WTC11 (cell line): ENCODE measurements at places on chromosomes 6 and 20. TPM values are rescaled to one million over a fixed set of nuclear protein-coding genes. Genes with fewer than 3 reads are reported as not detected.
A peak's percentile ranks its signal among the peaks of the same experiment; 100 is the strongest.

The ZNF311 gene
- total RNA-seq: 2.0 to 3.7 TPM (median 3.4 TPM) in 3 replicates

The DDX43 gene
- 0.39 to 0.68 TPM (median 0.60 TPM) in 3 replicates for total RNA-seq

The ADGRF1 gene
- 0.11 to 0.26 TPM (median 0.16 TPM) in 3 replicates for total RNA-seq

The RIPPLY2 gene
- 0.66 to 2.2 TPM (median 2.1 TPM) in 3 replicates for total RNA-seq

The ADGRG6 gene
- 3.3 to 6.1 TPM (median 5.3 TPM) in 3 replicates for total RNA-seq

GRCh38 chr6:27251112-27251605 is 3.7 kb downstream of the PRSS16 start:
- DNase-seq: peak; percentile 99

DNA sequence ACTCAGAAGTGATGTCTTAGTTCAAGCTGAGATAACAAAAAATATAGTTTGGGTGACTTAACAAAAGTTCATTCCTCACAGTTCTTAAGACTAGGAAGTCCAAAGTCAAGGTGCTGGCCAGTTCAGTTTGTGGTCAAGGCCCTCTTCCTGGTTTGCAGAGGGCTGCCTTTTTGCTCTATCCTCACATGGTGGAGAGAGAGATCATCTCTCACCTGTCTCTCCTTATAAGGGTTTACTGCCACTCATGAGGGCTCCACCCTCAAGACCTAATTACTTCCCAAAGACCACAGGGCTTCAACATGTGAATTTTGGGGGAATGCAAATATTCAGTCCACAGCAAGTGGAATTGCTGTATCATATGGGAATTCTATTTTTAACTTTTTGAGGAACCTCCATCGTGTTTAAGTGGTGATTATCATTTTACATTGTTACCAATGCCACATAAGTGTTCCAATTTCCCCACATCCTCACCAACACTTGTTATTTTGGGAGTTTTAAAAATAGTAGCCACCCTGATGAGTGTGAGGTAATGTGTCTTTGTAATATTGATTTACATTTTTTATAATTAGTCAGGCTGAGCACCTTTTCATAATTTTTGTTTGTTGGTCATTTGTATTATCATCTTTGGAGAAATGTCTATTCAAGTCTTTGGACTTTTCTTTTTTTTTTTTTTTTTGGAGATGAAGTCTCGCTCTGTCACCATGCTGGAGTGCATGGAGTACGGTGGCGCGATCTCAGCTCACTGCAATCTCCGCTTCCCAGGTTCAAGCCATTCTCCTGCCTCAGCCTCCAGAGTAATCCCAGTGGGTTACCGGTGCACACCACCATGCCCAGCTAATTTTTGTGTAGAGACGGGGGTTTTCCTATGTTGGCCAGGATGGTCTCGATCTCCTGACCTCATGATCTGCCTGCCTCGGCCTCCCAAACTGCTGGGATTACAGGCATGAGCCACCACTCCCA is 112.2 kb downstream of the SESN1 start:
- DNase-seq: no peak

- no peak for DNase-seq
Observed at GRCh38 chr6:12082368-12082767, 70.3 kb downstream of the HIVEP1 start.

DNA sequence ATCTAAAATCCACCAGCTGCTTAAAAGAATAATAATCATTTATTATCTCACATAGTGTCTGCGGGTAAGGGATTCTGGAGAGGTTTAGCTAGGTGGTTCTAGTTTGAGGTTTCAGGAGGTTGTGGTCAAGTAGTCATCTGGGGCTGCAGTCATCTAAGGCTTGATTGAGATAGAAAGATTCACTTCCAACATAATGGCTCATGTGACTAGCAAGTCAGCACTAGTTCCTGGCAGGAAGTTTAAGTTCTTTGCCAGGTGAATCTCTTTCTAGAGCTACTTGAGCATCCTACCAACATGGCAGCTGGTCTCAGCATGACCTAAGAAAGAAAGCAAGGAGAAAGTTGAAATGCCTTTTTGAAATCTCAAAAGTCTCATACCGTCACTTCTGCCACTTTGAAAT is 128.8 kb downstream of the EDN1 start:
- no peak for DNase-seq

DNA sequence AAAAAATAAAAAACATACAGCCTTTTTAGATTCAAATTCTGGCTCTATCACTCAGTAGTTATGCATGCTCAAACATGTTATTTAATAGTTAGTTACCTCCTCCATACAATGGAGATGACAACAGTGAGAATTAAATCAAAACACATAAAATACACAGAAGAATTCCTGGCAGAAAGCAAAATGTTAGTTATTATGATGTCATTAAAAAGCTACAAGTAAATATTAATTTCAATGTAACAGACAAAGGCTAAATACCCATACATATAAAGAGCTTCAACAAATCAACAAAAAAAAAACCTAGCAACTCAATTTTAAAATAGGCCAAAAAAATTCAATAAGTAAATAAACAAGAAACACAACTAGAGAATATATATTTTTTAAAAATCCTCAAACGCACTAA is 21.4 kb downstream of the PLN start:
- DNase-seq: no peak

DNA sequence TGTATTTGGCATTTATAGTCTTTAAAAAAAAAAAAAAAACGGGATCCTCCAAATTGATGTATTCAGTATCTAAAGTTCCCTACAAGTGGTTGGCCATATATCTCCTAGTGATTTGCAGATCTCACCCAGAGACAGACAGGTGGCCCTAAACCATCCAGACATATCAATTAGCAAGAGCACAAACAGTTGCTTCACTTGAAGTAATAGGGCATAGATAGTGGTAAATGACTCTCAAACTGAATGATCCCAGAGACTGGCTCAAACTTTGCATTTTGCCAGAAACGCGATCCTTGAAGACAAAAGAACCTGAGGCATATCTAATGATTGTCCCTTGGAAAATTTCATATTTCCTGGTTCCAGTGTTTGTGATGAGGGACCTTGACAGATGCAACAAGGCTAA is 54.6 kb downstream of the HMGCLL1 start:
- no peak for DNase-seq

DNA sequence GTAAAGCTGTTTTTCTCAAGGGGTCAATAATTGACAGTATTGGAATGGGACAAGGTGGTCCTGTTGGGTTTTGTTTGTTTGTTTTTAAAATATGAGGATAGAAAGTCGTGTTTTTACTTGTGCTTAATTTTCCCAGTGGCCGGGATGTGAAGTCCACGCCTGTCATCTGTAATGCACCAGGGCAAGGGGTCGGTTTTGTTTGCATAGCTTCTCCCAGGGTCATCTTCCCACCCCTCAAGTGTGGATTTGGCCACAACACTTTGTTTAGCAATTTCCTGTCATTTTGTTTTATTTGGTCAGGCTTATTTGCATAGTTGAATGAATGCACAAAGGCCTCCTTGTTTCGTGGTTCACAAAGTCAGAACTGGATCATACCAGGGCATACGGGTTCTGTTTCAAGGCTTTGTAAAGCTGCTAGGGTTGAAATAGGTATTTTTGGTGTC is 29.8 kb downstream of the SYNJ2 start:
- DNase-seq: no peak
